Astrocyte (in vitro differentiated cells and primary cell): ENCODE measurements at places on chromosomes 11 and 22.

DNA sequence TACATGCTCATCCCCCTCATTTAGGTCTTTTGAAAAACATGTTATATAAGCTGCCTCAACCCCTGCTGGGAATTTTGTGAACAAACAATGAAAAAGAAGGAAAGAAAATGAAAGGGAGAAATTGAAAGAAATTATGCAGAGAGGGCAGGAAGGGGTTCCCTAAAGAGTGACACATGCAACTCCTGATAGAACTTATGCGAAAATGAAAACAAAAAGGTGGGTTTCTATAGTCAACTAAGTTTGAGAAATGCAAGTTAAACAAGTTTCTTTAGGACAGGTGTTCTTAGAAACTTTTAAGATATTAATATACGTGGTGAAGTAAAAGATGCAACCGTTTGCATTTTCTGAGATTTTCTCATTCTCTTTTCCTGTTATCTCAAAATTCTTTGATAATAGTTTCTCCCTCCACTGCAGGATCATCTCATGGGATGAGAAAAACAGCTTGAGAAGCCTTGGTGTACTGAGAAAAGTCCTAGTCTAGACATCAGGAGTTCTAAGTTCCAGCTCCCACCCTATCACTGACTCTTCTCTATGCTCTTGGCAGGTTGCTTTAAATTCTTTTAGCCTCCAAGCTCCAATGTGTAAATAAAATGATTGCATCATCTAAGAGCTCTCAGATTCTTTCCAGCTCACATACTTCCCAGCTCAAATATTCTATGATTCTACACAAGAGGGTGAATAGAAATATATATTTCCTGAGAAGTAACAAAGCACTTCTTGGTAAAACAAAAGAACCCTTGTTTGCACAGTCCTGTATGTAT is 109.2 kb downstream of the FAM76B start:
- no peaks in the 10 kb centered on the region for H3K36me3 ChIP-seq
- no peak overlapping the region for H3K27ac ChIP-seq
- peak; percentile 92 for DNase-seq
- no peak overlapping the region for H3K4me3 ChIP-seq

- H3K27me3 ChIP-seq: no peaks in the 10 kb centered on the region
- H3K4me1 ChIP-seq: peaks cover 7% of the 10 kb centered on the region
- H3K27ac ChIP-seq: no peak overlapping the region
- no peak overlapping the region for H3K4me3 ChIP-seq
- DNase-seq: no peak
Observed at GRCh38 chr11:74826901-74827300, 78.3 kb downstream of the RNF169 start.

- no peaks in the 10 kb centered on the region for H3K36me3 ChIP-seq
- no peak overlapping the region for H3K27ac ChIP-seq
Observed at GRCh38 chr11:1753929-1754305, 3.5 kb upstream of the IFITM10 start.

- peaks cover 10% of the 10 kb centered on the region for H3K4me1 ChIP-seq
- H3K4me3 ChIP-seq: no peak overlapping the region
Observed at GRCh38 chr11:65709661-65710060, 2.4 kb upstream of the KAT5 start.
